ENCODE measurements at places on chromosomes 6 and 20.

DNA sequence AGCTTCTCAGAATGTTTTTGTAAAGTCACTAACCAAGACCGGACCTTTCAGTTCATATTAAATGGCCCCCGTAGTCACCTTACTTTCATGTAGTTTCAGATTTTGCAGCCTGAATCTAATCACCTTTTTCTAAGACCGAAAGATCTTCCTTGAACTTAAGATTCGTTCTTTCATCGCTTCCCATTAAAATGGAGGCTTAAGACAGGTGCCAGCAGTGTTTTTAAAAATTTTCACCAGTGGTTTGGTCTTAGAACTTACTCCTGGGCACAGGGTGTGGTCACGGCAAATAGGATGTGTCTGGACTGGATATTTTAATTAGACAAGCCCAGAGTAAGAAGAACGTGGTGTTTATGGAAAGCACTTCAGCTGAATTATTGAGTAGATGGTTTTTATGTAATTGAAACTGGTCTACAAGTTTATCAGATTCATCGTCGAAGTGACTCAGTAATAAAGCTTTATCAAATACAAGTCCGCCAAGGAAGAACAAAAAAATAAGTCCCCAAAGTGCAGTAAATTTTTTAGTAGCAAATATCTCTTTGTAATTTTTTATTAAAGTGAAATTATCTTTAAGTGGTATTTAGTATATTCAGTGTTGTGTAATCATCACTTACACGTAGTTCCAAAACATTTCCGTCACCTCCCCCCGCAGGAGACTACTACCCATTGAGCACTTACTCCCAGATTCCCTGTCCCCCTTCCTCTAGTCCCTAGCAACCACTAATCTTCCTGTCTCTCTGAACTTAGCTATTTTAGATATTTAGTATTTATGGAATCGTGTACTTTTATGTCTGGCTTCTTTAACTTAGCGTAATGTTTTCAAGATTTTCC is 868 bp downstream of the SRSF3 start:
- DNase-seq = peak; percentile 64

DNA sequence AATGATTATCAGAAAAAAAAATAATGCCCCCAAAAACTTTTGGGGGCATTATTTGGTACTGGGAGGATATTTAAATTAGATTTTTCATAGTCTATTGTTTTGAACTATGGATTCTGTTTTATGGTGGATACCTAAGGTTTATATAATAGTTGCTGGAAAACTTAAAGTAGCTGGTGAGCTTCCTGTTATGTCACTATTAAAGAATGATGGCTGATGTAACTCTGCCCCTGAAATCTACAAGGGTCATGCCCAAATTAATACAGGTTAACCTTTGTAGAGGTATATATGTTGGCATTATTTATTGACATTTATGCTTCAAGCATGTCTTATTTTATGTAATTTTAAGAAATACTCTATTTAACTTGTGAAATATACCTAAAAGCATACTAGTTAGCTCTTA is 25.3 kb upstream of the ERVFRD-1 start:
- no peak for DNase-seq

- DNase-seq = no peak
These were observed 92.6 kb downstream of the MAP3K7 start for GRCh38 chr6:90494067-90494780.

GRCh38 chr6:148761527-148762011 is 14.7 kb downstream of the UST start:
- DNase-seq = no peak

DNA sequence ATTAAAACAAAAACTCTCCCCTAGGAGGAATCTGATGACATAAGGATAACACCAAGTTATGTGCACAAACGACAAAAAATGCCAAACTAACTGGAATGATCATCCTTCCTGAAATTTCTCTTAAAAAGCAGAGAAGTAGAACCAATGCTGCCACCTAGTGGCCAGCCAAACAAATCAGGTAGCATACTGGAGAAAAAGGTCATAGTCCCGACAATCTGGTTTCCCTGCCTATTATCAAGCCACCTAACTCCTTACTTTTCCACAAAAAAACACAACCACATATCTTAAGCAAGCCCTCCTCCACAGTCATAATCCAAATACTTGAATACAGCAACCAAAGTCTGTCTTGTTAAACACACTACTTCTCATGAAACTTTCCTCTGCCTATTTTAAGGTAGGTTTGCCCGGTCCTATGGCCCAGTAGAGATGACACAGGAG is 5.3 kb downstream of the OARD1 start:
- DNase-seq = peak; percentile 69

DNA sequence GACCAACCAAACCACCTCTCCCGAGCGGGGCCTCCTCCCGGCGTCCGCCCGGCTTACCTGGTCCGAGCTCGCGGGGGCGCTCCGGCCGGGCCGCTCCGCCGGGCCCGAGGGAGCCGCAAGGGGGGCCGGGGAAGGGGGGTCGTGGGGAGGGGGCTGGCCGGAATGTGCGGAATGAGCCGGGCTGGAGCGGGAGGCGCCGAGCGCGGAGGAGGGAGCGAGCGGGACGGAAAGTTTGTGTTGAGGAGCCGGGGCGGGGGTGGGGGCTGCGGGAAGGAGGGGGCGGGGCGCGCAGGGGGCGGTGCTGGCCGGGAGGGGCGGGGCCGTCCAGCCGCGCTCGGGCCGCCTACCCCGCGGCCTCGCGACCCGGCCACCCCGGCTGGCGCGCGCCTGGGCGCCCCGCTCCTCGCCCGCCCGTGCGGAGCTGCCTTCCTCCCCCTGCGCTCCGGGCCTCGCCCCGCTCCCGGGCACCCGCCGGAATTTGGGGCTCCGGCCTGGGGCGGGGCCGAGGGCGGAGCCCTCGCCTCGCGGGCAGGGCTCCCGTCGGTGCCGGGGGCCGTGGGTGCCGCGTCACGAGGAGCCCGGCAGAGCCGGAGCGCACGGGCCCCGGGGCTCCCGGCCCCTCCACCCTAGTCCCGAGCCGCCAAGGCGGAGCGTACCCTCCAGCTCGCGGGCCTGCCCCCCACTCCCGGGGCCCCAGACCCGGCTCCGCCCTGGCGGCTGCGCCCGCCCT is at the start of gene TEAD3:
Gene TEAD3, minus strand, starts transcription at position 239 of the 730 bp plus-strand sequence.
- DNase-seq = peak; percentile 94

GRCh38 chr6:99333068-99333467 is 16.4 kb downstream of the FAXC start:
- DNase-seq = no peak

DNA sequence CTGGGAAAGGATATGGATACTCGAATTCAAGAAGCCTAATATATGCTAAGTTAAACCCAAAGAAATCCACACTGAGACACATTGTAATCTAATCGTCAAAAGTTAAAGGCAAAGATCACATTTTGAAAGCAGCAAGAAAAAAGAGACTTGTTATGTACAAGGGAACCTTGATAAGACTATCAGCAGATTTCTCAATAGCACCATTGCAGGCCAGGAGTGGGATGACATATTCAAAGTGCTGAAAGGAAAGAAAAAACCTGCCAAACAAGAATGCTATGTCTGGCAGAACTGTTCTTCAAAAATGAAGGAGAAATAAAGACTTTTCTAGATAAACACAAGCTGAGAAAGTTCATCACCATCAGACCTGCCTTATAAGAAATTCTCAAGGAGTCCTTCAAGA is 75.2 kb downstream of the COL21A1 start:
- no peak for DNase-seq

DNA sequence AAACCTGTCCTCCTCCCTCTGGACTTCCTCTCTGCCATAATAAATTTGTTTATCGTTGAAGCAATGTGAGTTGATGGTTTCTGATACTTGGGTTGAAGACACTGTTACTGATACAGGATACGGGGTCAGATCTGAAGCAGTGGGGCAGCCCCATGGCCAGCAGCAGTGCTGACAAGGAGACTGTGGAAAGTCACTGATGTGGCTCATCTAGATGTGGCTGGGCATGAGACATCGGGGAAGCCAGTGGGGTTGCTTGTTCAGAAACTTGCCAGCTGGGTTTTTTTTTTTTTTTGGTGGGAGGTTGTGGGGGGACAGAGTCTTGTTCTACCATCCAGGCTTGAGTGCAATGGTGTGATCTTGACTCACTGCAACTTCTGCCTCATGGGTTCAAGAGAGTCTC is 2.6 kb upstream of the BPI start:
- DNase-seq = no peak

DNA sequence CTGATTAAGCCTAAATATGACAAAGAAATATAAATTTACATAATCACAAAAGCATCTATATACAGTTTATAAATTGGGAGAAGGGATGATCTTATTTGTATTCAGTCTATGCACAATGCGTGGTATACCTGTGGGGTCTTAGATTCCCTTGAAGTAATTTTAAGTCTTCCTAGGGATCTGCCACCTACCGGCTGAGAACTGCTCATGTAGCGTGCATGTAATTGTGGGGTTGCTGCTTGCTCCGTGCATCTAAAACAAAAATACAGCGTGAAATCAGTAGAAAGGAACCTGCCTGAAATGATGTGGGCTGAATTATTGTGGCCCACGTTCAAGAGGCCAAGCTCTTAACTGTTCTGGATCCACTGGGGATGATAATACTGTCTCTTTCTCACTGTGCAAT is 187.3 kb downstream of the MBOAT1 start:
- DNase-seq = no peak

GRCh38 chr6:35370124-35370741 is 27.9 kb downstream of the PPARD start:
- peak; percentile 97 for DNase-seq

GRCh38 chr6:24228681-24229255 is 102.8 kb downstream of the NRSN1 start:
- peak; percentile 88 for DNase-seq

- no peak for DNase-seq
These were observed 9.6 kb downstream of the FAM83B start for GRCh38 chr6:54856129-54856528.

DNA sequence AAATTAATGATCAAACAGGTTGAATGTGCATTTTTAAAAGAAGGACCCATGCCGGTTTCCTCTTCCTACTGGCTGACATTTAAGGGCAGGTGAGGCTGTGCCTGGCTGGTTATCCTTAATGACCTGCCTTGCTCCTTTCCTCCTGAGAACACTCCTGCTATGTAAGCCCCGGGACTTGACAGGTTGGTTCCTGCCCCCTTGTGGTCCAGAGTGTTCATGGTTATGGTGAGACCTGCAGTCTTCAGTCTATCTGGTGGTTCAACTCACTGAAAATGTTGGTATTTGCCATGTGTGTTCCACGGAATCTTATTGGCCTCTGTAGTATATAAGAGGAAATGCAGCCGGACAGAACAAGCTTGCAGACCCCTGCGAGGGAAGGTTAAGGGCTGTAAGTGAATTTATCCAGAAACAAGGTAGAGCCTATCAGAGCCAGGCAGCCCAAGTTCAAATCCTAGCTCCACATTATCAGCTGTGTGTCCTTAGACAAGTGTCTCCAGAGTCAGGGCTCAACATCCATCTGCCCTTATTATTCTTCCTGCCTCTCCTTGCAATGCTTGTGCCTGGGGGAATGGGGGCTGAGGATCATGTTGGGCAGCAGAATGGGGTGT is 5.2 kb upstream of the BPIFA3 start:
- peak; percentile 8 for DNase-seq

DNA sequence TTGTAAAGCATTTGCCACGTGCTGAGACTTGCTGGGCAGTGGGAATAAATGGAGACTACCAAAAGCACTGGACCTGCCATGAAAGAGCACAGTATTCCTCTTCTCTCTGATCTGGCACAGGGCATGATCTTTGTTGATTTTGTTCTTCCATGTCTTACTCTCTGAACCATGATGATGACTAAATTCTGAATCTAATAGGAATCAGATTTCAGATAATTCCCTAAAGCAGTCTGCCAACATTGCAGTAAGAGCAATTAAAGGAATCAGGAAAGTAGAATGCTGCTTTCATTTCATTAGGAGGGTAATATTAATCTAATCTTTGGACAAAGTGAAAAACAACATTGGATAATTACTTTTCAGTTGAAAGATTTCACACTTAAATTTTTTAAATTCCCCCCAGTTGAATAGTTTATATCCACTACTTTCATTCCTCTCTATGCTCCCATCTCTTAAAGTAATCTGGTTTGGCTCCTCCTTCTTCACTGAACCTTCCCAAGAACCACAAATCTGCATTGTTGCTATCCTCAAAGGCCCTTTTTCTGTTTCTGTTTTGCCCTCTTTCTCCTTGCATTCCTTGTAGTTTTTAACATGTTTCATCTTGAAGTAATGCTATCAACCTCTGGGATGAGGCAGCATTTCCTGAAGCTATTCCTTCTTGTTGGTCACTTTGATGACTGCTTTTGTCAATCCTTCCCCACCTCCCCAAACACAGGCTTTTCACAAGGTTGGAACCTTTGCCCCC is 243.2 kb upstream of the TENT5A start:
- DNase-seq = peak; percentile 73

DNA sequence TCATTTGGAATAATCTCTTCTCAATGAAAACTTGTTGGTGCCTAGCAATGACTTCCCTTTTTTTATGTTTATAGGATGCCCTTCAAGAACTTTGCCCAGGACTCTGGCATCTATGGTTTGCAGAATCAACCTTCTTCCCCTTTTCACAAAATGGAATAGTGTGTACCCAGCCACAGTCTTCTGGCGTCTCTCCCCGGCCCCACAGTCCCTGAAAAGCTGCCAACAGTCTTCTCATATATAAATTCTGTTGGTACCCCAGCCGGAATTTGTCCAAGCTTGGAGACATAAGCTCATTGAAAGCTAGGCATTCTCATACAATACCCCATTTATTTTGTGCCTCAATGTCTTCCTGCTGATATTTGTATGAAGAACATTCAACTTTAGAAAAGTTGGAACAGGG is 26.4 kb upstream of the MCM3 start:
- DNase-seq = no peak

DNA sequence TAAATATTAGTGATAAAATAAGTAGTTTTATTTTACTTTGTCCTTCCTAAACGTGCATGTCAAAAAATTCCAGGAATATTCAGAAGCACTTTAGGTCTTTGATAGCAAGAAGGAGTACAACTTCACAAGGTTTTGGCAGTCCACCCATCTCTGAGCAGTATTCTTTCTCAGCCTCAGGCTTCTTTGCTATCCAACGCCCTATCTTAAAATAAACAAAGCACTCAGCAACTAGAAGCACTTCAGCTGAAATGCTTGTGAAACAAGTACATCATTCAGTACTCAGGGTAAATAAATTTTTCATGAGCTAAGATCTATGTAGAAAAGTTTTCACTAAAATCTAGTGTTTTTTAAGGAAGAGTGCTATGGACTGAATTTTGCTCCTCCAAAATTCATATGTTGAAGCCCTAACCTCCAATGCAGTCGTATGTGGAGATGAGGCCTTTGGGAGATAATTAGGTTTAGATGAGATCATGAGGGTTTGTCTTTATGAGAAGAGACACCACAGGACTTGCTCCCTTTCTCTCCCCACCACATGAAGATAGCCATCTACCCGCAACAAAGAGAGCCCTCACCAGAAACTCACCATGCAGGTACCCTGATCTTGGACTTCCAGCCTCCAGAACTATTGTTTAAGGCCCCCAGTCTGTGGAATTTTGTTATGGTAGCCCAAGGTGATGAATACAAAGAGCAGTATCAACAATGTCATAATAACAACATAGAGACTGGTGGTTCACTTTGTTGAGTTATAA is 539.1 kb downstream of the TFAP2A start:
- DNase-seq = no peak

DNA sequence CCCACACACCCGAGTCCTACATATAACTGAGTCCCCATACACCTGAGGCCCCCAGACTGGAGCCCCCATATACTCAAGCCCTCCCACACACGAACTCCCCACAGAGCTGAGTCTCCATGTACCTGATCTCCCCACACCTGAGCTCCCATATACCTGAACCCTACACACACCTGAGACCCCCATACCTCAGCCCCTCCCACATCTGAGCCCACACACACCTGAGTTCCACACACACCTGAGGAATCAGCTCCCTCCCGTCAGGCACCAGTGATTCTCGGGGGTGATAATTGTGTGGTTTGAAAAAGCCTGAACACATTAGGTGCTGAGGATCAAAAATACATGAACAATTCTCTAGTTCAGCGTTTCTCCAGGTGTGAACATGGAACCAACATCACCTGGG is 15.4 kb downstream of the PFDN4 start:
- no peak for DNase-seq

Measured in HCEC 1CT (cell line).